Kidney (tissue), 22 donors: ENCODE measurements at places on chromosomes 12 and 14. TPM values are rescaled to one million over a fixed set of nuclear protein-coding genes. Genes with fewer than 3 reads are reported as not detected.
A peak's percentile ranks its signal among the peaks of the same experiment; 100 is the strongest.

DNA sequence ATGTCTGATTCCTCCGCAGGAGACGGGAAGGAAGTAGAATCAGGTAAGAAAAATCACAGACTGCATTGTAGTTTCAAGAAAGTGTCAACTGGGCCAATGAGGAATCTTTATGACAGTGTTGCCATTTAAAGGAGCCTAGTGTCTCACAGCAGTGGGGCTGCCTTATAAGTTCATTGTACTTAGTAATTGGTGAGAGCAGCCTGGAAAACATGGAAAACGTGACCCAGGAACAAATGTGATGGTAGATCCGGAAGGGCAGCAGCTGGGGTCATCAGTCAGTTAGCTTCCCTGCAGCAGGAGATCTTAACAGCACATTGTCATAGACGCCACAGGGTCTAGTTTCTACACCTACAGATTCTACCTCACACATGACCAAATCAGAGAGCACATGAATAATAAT is 630.0 kb upstream of the LMO3 start:
- no peak for DNase-seq

- DNase-seq: no peak
These were observed 517.5 kb downstream of the BCL11B start for GRCh38 chr14:98754343-98755020.

DNA sequence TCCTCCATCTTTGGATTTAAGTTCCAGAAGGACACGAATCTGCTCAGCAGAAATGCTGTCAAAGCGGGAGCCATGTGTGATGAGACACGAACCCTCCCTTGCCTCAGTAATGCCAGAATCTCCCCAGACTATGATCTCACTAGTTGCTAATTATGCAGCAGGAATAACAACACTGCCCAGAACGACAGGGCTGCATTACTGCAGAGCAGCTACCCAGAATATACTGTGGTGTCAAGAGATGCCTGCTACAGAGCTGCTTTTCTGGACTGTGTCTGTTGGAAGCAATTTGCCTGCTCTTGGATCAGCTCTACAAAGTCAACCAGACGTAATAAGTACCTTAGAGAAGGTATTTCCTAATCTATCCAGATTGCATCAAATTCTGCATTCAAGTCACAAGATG is 5.5 kb downstream of the CSRNP2 start:
- DNase-seq: no peak

GRCh38 chr12:68231229-68231628 is 5.6 kb upstream of the IL26 start:
- no peak for DNase-seq

DNA sequence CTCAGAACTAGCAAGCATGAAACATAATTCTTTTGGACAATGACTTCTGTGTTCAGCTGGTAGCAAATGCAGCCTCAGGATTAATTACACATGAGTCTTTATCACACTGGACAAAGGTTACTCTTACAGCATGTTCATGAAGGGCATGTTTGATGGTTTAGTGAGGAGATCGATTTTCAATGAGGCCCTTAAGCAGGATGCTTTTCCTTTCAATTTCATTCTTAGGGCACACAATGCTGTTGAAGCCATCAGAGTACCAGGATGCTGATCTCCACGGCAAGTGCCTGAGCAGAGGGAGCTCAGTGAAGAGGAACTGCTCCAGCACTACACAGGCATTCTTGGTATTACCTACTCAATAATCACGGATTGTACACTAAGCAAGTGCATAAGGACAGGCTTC is 542.0 kb downstream of the SNAPC1 start:
- DNase-seq: no peak

DNA sequence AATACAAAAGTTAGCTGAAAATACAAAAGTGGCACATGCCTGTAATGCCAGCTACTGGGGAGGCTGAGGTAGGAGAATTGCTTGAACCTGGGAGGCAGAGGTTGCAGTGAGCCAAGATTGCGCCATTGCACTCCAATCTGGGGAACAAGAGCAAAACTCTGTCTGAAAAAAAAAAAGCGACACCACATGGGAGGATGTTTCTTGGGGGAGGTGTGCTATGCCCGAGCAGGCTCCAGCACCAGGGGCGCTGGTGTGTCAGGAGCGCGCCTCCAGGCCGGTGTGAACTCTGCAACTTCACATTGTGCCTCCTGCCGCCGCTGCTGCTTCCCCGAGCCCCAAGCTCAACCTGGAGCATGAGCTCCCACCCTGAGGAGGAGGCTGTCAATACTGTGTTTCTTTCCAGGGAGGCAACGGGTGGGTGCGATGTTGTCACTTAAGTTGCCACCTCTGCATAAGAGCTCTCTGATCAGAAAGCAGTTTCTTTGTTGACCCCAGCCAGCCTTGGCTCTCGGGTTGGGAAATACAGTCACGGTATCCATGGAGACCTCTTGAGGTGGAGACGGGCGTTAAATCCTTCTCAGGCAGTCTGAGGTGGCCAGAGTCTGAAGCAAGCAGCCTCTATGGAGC is 18.9 kb downstream of the DEGS2 start:
- no peak for DNase-seq

DNA sequence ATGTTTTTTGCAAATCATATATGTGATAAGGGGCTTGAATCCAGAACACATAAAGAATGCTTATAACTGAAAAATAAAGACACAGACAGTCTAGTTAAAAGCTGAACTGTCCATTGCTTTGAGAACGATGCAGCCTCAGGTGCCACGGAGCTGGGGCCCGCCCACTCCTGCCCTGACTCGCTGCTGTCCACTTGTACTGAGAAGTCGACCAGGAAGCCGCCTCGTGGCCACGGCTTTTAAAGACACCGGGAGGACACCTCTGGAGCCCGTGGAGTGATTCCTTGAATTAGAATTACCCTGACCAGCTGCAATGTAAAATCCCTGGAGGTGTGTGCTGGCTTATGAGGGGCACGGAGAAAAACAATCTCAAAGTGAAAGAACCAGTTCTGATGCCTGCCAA is 23.9 kb upstream of the TEX22 start:
- DNase-seq: no peak

GRCh38 chr12:52023976-52024688 is 17.4 kb downstream of the TAMALIN start:
- no peak for DNase-seq

GRCh38 chr14:75064205-75064567 is 362 bp upstream of the ACYP1 start:
- no peak for DNase-seq

GRCh38 chr14:103284574-103285467 is 49.2 kb upstream of the EIF5 start:
- DNase-seq: no peak

DNA sequence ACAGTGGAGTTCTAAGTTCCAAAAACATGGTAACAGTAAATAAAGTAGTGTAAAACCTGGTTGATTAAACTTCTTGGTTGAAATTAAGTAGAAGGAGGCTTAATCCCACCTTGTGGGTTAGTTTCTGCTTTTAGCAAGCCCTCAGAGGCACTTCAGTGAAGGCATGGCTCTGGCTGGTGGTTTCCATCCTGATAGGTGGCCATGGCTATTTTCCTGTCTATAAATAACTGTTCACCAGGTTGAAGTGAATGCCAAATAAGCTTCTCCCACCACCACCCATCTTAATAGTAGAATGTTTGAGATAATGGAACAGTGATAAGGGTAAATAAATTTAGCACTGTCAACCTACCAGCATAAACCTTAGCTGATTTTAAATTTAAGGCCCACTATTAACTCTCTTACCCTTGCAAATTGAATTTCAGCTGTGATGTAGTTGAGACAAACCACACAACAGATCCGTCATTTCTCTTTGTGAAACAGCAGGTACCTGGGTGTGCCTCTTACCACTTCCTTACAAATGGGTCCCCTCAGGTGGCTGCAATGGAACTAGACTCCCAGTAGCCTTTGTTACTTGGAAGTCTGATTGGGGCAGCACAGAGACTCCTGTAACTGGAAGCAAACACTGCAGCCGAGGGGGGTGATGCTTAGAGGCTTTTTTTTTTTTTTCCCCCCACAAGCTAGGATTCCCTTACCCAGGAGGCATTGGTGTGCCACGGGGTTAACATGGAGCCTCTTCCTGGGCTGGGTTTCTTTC is 41.4 kb downstream of the DAAM1 start:
- no peak for DNase-seq

GRCh38 chr12:6688543-6688998 is 604 bp downstream of the ZNF384 start:
- no peak for DNase-seq

- no peak for DNase-seq
These were observed 80.0 kb upstream of the PTPRQ start for GRCh38 chr12:80364056-80364455.

DNA sequence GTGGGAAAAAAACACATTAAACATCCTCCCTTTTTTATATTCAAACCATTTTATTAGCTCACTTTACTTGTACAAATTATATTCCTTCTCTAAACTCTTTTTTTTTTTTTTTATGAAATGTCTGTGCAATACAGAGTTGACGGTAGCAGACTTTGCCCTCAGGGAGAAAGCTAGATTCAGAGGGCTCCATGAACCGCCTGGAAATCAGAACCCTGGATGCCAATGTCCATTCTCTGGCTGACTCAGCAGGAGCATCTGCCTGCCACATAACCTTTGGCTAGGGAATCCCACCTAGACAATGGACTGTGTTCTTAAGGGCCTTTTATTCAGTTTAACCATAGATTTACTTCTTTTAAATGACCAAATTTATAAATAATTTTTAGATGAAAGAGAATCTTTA is 467.0 kb downstream of the MDGA2 start:
- no peak for DNase-seq

DNA sequence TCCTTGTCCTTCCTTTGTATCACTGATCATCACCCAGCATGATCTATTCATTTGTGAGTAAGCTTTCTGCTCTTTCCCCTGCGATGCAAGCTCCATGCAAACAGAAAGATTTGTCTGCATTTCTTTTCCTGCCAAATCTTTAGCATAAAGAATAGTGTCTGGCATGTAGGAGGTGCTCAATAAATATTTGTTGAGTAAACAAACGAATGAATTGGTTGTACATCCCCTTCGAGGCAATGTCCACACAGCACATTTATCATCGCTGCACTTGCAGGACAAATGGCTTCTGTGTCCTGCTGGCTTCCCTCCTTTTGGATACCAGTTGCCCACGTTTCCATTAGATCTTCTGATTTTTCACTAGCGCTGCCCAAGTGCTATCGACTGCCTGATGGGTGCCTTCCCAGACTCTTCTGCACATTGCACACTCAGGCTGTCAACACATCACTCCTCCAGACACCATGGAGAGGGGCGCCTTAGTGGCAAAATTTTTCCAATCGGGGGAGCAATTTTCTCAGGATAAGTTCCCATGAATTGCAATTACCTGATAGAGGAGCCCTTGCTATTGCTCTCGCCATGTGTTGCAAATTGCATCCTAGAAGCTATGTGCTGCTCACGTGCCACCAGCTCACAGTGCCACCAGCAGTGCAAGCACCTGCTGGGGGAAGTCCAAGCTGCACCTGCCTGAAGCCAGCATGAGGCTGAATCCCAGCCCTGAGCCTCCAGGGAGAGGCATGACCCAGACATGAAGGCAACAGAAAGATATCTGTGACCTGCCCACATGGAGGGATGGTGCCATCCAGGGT is 206.6 kb downstream of the KIF26A start:
- DNase-seq: no peak

DNA sequence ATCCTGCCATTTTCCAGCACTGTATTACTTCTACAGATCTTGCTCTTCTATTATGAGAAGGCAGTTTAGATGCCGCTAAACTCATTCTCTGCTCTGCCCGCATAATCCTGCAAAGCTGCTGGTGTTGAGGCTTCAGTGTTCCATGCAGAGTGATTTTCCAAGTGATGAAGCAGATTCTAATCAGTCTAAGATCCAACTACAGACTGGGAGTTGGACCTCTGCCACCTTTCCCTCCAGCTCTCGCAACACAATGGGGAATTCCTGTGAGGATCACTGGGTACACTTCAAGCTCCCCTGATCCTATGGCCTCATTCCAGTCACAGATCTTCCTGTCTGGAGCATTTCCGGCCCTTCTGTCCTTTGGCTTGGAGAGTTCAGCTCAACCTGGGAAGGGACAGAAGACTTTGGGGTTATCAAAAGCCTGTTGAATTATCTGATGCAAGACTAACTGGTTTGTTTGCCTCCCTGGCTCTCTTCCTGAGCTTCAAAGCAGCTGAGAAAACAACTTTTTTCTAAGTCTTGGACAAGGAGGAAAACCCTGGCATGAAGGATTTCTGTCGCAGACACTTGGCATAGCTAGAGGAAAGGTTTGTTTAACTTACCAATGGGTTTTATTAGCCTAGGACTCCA is 333.9 kb downstream of the ZFP36L1 start:
- peak; percentile 81 for DNase-seq

DNA sequence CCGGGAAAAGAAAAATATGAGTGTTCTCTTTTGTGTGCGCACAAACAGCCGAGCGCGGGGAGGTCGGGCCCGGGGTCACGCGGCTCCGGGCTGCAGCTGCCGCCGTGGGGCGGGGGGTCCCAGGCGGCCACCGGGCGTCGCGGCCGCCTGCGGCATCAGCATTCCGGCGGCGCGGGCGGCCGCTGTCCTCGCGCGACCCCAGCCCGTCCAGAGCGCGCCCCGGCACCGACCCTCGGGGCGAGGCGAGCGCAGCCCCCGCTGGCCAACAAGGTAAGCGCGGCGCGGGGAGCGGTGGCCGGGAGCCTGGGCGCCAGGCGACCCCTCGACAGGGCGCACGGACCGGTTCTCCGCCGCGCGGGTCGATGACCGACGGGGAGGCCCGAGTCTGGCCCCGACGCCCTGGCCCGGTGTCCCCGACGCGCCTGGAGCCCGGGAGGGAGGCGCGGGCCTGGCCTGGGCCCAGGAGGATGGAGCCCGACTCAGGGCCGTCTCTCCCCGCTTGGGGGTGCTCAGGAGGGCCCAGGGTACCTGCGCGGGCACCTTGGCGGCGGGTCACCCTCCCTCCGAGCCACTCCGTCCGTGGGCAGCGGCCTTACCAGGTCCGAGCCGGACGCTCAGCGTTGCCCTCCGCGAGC is 103.9 kb upstream of the DIO3 start:
- DNase-seq: no peak

DNA sequence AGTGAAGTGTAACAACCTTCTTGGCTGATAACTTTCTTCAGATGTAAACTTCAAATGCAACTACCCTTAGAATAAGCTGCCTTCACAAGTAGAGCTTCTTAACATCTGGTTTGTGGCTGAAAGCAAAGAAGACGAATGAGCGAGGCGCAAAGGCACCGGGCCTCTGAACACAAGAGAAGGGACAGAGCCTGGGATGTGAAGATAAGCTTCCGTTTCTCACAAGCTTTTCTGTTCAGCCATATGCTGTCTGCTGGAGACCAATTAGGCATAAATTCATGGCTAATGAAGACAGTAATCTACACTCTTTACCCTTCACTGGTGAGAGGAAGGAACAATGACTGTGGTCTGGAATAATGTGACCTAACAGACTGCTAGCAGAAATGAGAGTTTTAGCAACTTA is 195.2 kb downstream of the ATXN7L3B start:
- no peak for DNase-seq

- no peak for DNase-seq
These were observed 670.5 kb upstream of the ATXN7L3B start for GRCh38 chr12:73867147-73867546.

- no peak for DNase-seq
These were observed 34.8 kb upstream of the CLEC14A start for GRCh38 chr14:38290601-38291188.

GRCh38 chr12:126704609-126705008 is 1562.4 kb upstream of the TMEM132C start:
- no peak for DNase-seq

The RPL6 gene
- 1,525 TPM for polyA plus RNA-seq

The KRT8 gene
- polyA plus RNA-seq: 333 TPM

The GLT1D1 gene
- 0.45 TPM for polyA plus RNA-seq

The OR6C2 gene
- not detected for polyA plus RNA-seq

The RAB5B gene
- polyA plus RNA-seq: 72.5 TPM
